CD4-positive, alpha-beta T cell treated with Interleukin-10 for 1 hour (primary cell): ENCODE measurements at places on chromosomes 1 and 21.
A peak's percentile ranks its signal among the peaks of the same experiment; 100 is the strongest.

DNA sequence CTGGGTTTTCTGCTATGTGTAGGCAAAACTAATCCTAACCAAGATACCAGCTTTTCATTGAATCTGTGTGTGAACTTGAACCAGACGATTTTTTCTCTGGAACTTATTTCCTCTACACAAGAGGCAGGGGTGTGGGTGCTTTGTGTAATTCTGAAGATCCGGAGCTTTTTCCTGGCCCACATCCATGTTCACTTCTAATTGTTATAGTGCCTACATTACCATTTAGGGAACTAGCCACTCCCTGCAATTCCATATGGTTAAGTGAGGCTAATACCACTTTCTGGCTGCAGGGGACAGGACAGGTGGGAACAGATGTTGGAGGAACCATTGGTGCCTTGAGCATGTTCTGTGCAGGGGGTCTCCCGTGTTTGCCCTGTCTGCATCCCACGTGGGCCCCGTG, 83.4 kb upstream of the FMN2 start:
- no peak for DNase-seq

DNA sequence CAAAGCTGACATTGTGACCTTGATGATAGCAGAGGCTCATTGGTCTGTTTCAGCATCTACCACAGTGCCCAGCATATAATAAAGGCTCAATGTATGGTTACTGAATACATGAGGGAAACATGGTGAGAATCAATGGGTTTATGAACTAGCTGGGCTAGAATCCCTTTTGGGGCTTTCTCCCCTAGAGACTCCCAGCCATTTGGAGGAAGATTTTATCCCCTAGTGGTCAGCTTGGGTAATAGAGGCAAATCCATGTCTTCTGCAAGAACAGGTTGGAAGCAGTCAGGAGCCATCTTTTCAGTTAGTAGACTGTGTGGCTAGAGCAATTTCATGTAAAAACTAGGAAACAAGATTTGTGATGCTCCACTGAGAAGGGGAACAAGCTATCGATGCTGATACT, 15.8 kb upstream of the REG4 start:
- DNase-seq = no peak

GRCh38 chr21:45889961-45890360, 91.6 kb upstream of the COL6A1 start:
- no peak for DNase-seq

DNA sequence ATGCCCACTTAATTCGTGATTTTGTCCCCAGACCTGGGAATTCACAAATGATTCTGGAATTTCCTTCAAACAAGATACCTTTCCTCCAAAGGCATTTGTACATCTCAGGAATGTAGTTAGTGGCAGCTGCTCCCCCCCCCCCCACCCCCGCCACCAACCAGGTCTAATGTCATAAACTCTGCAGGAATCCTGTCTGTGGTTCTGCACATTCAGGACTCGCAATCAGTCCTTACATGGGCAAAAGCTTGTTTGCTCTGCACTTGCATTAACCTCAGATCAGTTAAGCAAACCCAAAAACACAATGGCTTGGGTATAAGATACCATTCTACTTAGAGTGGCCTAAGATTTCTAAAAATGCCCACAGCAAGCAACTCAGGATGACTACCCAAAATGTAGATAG, 143.8 kb downstream of the TGFB2 start:
- DNase-seq = no peak

- DNase-seq = no peak
Observed at GRCh38 chr1:235864469-235864868, 2.2 kb downstream of the LYST start.

DNA sequence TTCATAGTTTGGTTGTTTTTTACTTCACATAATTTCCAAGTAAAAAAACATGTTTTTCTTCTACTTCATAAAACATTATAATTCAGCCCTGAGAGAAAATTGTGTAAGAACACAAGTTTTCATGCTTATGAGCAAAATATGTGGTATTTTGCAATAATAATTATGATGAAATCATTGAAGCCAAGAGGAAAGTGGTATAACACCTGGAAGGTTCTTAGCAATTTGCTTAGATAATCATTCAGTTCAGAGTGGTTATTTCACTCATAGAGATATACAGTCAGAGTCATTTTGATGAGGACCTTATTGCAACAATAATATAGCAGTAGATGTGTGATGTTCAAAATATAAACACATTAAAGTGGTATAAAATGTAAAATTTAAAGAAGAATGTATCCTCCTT, 94.5 kb downstream of the PLPPR4 start:
- DNase-seq = no peak

DNA sequence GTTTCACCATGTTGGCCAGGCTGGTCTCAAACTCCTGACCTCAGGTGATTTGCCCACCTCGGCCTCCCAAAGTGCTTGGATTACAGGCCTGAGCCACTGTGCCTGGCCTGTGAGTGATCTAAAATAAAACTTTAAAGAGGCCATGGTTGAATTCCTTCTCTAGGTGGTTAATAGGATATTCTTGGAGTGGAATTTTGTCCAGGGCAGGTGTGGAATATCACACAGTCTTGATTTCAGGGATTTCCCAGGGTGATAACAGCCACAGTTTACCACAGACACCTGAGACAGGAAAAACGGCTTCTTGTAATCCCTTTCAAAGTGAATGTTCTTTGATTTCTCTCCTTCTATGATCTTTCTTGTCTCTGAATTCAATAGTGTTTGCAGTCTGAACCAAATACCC, 32.1 kb upstream of the C1orf21 start:
- no peak for DNase-seq

- peak; percentile 22 for DNase-seq
Observed at GRCh38 chr1:58718435-58718834, 18.6 kb upstream of the MYSM1 start.

GRCh38 chr1:212584092-212584886, 24.3 kb upstream of the ATF3 start:
- no peak for DNase-seq

DNA sequence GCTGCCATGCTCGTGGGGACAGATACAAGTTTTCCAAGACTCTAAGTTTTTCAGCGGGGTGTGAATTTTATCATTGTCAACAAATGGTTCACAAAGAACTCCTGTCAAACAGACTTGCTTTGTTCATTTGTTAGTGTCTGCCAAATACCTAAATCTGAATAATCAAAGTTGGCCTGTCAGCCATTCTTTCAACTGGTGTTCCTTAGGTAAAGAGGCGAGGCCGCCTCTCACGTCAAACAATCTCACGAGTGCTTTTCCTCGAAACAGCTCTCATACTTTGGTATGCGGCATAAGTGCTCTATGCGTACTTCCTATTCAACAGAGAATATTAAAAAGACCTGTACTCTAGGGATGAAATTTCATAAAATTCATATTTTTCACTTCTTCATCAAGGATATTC, 51.4 kb upstream of the KANK4 start:
- DNase-seq = no peak

GRCh38 chr1:51299981-51300670, 30.2 kb downstream of the TTC39A start:
- DNase-seq = no peak

DNA sequence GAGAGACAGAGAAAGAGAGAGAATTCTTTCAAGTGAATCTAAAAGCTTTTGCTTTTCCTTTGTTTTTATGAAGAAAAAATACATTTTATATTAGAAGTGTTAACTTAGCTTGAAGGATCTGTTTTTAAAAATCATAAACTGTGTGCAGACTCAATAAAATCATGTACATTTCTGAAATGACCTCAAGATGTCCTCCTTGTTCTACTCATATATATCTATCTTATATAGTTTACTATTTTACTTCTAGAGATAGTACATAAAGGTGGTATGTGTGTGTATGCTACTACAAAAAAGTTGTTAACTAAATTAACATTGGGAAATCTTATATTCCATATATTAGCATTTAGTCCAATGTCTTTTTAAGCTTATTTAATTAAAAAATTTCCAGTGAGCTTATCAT, 117.6 kb downstream of the PTPRC start:
- DNase-seq = no peak

DNA sequence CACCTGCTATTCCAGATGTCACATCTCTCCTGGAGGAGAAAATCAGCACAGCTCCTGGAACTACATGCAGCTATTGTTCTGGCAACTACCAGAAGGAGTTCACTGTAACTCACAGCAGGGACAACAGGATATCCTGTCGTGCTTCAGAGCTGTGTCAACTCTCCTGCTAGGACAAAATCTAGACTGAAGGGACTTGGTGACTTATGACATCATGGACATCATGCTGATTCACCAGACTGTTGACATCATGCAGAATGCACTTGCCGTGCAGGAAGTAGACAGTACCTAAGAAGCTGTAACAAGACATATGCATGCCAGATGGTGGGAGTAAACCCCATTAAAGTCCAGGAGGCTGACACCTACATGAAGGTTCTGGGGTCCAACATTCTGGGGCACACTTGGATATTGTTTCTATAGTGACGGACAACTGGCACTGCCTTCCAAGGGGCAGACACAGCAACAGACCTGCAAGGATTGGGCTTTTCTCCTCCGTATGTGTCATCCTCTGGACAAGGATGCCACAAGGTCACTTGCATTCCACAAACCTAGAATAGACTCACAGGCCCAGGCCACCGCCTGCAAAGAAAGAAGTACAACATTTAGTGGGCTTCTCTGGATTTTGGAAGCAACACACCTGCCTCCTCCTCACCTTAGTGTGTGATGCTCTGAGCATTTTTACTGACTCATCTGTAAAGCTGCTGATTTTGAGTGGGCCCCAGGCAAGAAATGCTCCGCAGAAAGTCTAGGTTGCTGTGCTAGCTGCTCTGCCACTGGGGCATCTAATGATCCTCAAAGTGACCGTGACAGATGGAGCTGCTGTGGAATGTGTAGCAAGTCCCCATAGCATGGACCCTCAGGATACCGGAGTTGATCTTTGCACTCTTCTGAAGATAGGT, 249.2 kb downstream of the MATN1 start:
- DNase-seq = no peak

GRCh38 chr21:37149411-37149810, 76.4 kb downstream of the TTC3 start:
- DNase-seq = no peak

- DNase-seq = no peak
Observed at GRCh38 chr1:179990847-179991246, 36.2 kb downstream of the CEP350 start.

DNA sequence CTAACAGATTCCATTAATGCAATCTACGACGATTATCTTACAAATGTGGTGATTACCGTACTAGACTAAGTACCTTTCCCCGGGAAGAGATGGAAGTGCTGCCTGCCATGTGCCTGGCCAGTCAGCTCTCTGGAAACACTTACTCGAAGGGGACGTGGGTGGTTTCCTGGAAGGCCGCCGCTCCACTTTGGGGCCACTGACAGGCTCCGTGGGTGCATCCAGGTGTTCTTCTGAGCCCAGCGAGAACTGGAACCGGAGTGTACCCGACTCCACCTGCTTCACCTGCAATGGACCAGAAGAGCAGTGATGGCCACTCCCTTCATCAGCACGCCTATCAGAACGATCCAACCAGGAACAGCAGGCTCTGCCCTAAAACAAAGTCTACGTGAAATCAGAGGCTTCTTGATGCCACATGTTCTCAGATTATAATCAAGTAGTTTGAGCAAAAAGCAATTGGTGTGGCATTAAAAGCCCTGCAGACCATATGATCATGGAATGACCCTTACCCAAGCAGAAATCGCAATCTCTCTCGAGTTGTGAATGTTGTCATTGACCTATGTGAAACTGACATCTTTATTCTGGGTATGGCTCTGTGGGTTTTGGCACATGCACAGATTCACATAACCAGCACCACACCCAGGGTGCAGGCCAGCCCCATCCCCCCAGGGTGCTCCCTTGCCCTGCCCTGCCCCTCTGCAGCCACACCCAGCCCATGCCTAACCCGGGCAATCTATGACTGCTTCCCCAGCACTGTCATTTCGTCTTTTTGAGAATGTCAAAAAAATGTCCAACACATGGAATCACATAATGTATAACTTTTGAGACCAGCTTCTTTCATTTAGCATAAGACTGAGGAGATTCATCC, 64.5 kb downstream of the NPHP4 start:
- no peak for DNase-seq

- DNase-seq = no peak
Observed at GRCh38 chr1:220631238-220631815, 58.8 kb upstream of the C1orf115 start.

- DNase-seq = no peak
Observed at GRCh38 chr1:111690306-111690617, 48.9 kb downstream of the INKA2 start.

- DNase-seq = no peak
Observed at GRCh38 chr21:27649323-27649722, 682.4 kb upstream of the ADAMTS5 start.

GRCh38 chr21:14452031-14452726, 69.2 kb upstream of the HSPA13 start:
- DNase-seq = no peak

DNA sequence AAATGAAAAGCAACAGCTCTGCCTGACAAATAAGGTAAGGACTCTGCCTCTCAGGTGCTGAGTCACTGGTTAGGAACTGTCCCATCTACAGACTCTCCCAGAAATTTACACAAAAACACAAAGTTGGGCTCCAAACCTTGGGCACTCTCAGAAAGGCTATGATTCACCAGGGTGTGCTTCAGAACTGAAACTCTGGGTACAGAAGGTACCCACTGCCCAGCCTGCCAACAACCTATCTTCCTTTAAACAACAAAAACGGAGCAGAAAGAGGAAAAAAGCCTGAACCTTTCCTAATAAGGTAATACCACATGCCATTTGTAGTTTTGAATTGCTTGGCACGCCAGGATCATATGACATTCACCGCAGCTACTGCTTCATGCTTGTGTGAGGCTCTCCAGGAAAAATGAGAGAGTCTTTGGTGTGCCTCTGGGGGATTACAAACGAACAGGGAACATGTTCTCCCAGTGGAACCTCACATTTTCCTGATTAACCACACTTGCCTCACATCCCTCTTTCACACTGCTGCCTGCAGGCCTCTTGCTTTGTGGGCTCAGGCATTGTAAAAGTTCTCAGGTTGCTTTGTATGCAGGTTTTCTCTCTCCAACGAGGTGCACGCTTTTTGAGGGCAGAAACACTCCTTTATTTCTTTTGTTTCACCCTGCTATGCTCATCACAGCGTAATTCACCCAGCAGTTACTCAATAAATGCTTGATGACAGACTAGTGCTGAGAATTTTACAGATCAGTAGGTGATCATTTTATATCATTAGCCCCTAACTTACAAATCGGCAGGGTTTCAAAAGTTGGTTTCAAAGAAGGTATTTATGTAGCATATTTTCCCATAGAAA, 65.1 kb downstream of the GADD45A start:
- DNase-seq = no peak

DNA sequence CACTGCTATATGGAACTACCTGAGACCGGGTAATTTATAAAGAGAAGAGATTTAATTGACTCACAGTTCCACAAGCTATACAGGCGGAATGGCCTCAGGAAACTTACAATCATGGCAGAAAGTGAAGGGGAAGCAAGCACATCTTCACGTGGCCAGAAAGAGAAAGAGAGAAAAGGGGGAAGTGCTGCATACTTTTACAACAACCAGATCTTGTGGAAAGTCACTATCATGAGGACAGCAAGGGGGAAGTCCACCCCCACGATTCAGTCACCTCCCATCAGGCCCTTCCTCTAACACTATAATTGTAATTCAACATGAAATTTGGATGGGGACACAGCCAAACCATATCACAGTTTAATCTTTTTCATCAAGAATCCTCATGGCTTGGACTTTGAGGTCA, 339.2 kb upstream of the AJAP1 start:
- no peak for DNase-seq
